ENCODE measurements at places on chromosomes 3 and 15.

GRCh38 chr3:118974356-118975097, 60.1 kb downstream of the IGSF11 start:
- no peak for DNase-seq

- DNase-seq, result no peak
These were observed 1.7 kb downstream of the SEMA5B start for GRCh38 chr3:123025642-123026521.

DNA sequence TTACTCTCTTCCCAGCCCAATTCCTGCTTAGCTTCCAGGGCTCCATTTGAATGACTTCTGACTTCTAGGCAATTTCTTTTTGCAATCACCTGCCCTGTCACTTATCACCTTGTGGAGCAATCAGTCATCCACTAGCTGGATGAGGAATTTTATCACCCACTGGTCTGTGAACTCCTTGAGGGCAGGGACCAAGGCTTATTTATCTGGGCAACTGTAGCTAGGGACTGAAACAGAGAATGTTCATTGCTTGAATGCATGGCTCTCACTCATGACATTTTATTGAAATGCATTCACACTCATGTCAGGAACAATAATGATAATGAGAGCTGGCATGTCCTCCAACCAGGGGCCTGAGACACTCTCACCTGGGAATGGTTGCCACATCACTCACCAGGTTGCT, 15.5 kb downstream of the TNFAIP8L3 start:
- DNase-seq, result no peak

GRCh38 chr15:41890050-41890690, 3.7 kb downstream of the SPTBN5 start:
- DNase-seq, result no peak

DNA sequence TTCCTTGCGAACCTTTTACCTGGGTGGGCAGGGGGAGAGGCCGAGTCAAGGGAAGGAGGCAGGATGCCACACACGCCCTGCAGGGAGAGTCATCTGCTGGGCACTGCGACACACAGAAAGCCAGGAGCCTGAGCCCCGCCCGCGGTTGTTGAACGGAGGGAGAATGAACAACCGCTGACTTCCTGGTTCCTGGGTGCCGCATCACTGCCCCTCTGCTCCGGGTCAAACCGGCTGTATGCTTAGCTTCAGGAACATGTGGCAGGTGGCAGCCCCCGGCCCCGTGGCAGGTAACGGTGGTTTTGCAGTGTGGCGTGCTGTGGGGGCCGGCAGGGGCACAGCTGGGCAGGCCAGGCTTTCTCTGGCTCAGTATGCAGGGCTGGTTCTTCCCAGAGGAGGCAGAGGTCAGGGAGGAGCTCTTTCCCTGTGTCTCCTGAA, 33.4 kb downstream of the APBA2 start:
- no peak for DNase-seq

- no peak for DNase-seq
These were observed 9.9 kb downstream of the AP3B2 start for GRCh38 chr15:82699726-82700125.

- peak; percentile 83 for DNase-seq
These were observed at the start of gene NGRN for GRCh38 chr15:90265271-90266060. Gene NGRN (plus strand): TSS chr15:90265672. CDS start chr15:90265713, 41 bp downstream.

Data from stromal cell of bone marrow (primary cell).